Aortic smooth muscle cell (primary cell): ENCODE measurements at places on chromosomes 12 and 14. TPM values are rescaled to one million over a fixed set of nuclear protein-coding genes. Genes with fewer than 3 reads are reported as not detected.

Gene TSPAN8
- 99.4 and 200 TPM in 2 replicates for total RNA-seq

Gene NPFF
- total RNA-seq, result not detected in 2 replicates

Gene IFNG-AS1
- total RNA-seq, result 0.26 and 0.31 TPM in 2 replicates

Gene SMCO2
- total RNA-seq, result 0.06 and 0.13 TPM in 2 replicates

Gene JAG2
- total RNA-seq, result 1.1 and 2.1 TPM in 2 replicates

Gene PIP4K2C
- 13.5 and 18.1 TPM in 2 replicates for total RNA-seq

Gene NEUROD4
- total RNA-seq, result not detected in 2 replicates
